ENCODE measurements at places on chromosomes 1 and 21. TPM values are rescaled to one million over a fixed set of nuclear protein-coding genes. Genes with fewer than 3 reads are reported as not detected.
A peak's percentile ranks its signal among the peaks of the same experiment; 100 is the strongest.

NPHP4 gene
- 1.4 TPM for polyA plus RNA-seq

ILDR2 gene
- polyA plus RNA-seq, result not detected

PLPPR4 gene
- not detected for polyA plus RNA-seq

CGN gene
- polyA plus RNA-seq, result not detected

KRTAP7-1 gene
- not detected for polyA plus RNA-seq

RPF1 gene
- polyA plus RNA-seq, result 88.5 TPM

APH1A gene
- polyA plus RNA-seq, result 82.1 TPM

PLCH2 gene
- not detected for polyA plus RNA-seq

REN gene
- not detected for polyA plus RNA-seq

FCRL4 gene
- polyA plus RNA-seq, result not detected

GUCA2A gene
- not detected for polyA plus RNA-seq

MARCKSL1 gene
- polyA plus RNA-seq, result 20.5 TPM

DNA sequence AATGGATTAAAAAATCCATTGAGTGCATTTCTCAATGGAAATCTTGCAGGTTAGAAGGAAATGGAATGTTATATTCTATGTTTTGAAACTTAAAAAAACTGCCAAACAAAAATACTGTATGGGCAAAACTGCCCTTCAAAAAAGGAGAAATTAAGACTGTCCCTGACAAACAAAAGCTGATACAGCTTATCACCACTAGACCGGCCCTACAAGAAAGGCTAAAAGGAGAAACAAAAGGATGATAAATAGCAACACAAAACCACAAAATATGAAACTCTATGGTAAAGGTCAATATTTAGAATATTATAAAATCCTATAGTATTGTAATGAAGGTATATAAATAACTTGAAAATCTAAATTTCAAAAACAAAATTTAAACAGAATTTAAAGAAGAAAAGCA is 60.0 kb downstream of the SLC25A24 start:
- H3K36me3 ChIP-seq, result peaks cover 30% of the 10 kb centered on the region
- DNase-seq, result no peak
- no peaks in the 10 kb centered on the region for H3K4me1 ChIP-seq
- H3K27me3 ChIP-seq, result no peaks in the 10 kb centered on the region
- H3K27ac ChIP-seq, result no peak overlapping the region

DNA sequence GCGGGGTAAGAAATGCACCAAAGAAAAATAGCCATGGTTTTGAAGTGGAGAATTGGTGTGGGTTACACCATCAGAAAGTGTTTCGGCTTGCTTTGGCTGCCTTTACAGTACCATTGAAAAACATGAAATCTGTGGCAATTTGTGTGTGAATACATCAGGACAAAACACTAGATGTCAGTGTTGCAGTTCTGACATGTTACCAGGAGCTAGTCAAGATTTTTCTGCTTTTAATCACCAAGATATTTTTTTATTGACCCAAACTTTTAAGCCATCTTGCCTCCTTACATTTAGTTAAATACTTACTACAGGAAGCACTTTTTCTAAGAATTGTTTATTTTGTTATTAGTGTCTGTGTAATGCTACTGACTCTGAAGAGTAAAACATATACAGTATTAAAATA is 14.3 kb downstream of the RRP15 start:
- H3K4me3 ChIP-seq, result no peak overlapping the region
- H3K27ac ChIP-seq, result no peak overlapping the region
- no peak for DNase-seq
- no peaks in the 10 kb centered on the region for H3K27me3 ChIP-seq
- peaks cover 13% of the 10 kb centered on the region for H3K4me1 ChIP-seq

GRCh38 chr1:243725075-243725474 is 125.0 kb downstream of the AKT3 start:
- H3K27ac ChIP-seq, result no peak overlapping the region
- H3K4me3 ChIP-seq, result no peak overlapping the region
- H3K27me3 ChIP-seq, result peaks cover 1% of the 10 kb centered on the region
- peaks cover 67% of the 10 kb centered on the region for H3K4me1 ChIP-seq
- H3K36me3 ChIP-seq, result peaks cover 6% of the 10 kb centered on the region

- H3K4me3 ChIP-seq, result peak overlapping the region; percentile 64
- H3K27me3 ChIP-seq, result no peaks in the 10 kb centered on the region
Observed at GRCh38 chr1:89310976-89311375, 38.3 kb upstream of the GBP5 start.

GRCh38 chr1:6969106-6969505 is 183.9 kb downstream of the CAMTA1 start:
- DNase-seq, result no peak
- H3K27me3 ChIP-seq, result peaks cover 10% of the 10 kb centered on the region
- no peak overlapping the region for H3K27ac ChIP-seq
- no peaks in the 10 kb centered on the region for H3K36me3 ChIP-seq
- peaks cover 9% of the 10 kb centered on the region for H3K4me1 ChIP-seq

- no peak overlapping the region for H3K4me3 ChIP-seq
- peaks cover 5% of the 10 kb centered on the region for H3K27me3 ChIP-seq
- no peak overlapping the region for H3K27ac ChIP-seq
- H3K36me3 ChIP-seq, result no peaks in the 10 kb centered on the region
- no peaks in the 10 kb centered on the region for H3K4me1 ChIP-seq
- no peak for DNase-seq
Observed at GRCh38 chr1:64167176-64167575, 36.2 kb upstream of the UBE2U start.

GRCh38 chr1:53349369-53349835 is 21.5 kb upstream of the LRP8 start:
- peaks cover 6% of the 10 kb centered on the region for H3K27me3 ChIP-seq
- no peak overlapping the region for H3K27ac ChIP-seq
- no peak overlapping the region for H3K4me3 ChIP-seq
- H3K4me1 ChIP-seq, result no peaks in the 10 kb centered on the region
- no peaks in the 10 kb centered on the region for H3K36me3 ChIP-seq

DNA sequence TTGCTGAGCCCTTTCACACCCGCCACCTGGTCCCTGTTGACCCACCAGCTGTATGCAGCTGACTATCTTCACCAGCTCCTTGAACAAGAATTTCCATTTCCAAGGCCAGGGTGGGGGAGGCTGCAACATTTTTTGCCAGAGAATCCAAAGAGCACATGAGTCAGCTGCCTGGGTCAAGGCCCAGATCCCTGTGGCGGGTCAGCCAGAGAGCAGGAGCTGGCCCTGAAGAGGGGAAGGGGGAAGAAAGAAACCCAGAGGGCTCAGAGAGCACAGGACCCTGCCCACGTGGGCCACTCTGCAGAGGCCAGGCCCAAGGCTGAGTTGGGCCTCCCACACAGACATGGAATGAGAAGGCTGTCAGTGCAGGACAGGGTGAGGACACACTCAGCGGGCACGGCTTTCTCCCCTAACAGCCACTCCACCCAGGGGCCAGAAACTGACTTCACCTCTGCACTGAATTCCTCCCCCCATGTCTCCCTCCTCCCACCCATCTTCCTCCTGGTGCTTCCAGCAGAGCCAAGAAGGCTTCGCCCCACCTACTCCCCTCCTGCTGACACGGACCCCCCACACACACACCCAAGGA is 28.9 kb downstream of the S100A6 start:
- H3K27ac ChIP-seq, result no peak overlapping the region
- no peaks in the 10 kb centered on the region for H3K36me3 ChIP-seq
- no peak for DNase-seq

DNA sequence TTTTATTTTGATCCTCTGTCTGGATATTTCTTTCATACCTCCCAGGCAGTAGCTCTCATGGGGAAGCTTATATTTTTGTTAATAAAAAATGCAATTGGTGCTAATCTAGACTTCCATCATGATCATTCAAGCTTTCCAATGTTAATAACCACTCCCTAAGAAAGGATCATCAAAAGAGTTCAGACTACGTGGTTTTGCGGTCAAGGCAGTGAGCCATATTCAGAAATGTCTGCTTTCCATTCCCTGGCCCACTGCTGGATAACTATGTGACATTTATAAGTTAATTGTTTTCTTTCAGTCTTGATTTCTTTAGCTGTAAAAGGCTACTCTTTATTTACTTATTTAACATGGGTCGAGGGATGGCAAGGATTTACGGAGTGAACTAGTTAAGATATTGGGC is 414.6 kb downstream of the LMO4 start:
- no peaks in the 10 kb centered on the region for H3K27me3 ChIP-seq
- DNase-seq, result no peak
- no peaks in the 10 kb centered on the region for H3K4me1 ChIP-seq
- H3K27ac ChIP-seq, result no peak overlapping the region

- H3K27ac ChIP-seq, result no peak overlapping the region
- H3K4me3 ChIP-seq, result no peak overlapping the region
- no peaks in the 10 kb centered on the region for H3K36me3 ChIP-seq
- no peak for DNase-seq
- H3K27me3 ChIP-seq, result no peaks in the 10 kb centered on the region
Observed at GRCh38 chr1:65953170-65953569, 160.5 kb downstream of the PDE4B start.

DNA sequence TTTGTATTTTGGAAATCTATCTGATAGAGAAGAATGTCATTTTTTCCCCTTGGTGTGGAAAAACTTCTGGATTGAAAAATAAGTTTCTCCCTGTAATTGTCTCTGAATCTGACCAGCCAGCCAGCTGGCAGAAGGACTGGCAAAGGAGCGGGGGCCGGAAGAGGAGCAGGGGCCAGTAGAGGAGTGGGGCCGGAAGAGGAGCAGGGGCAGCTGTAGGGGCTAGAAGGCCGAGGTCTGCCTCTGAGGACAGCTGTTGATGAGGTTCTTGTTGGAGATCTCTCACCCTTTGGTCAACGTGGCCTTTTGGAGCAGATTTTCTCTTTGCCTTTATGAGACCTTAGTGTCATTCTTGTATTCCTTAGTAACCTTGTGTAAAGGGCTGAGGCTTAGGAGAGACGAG is 121.8 kb downstream of the GALNT2 start:
- H3K4me3 ChIP-seq, result no peak overlapping the region
- DNase-seq, result no peak
- H3K27ac ChIP-seq, result peak overlapping the region; percentile 83
- peaks cover 46% of the 10 kb centered on the region for H3K4me1 ChIP-seq

- peaks cover 24% of the 10 kb centered on the region for H3K36me3 ChIP-seq
- no peak overlapping the region for H3K4me3 ChIP-seq
- H3K27ac ChIP-seq, result no peak overlapping the region
Observed at GRCh38 chr1:206608108-206608698, 4.1 kb downstream of the EIF2D start.

- peaks cover 6% of the 10 kb centered on the region for H3K4me1 ChIP-seq
- H3K4me3 ChIP-seq, result no peak overlapping the region
- H3K36me3 ChIP-seq, result no peaks in the 10 kb centered on the region
- H3K27me3 ChIP-seq, result peaks cover 4% of the 10 kb centered on the region
- DNase-seq, result no peak
Observed at GRCh38 chr1:202189918-202190715, 3.5 kb upstream of the LGR6 start.

- H3K27ac ChIP-seq, result no peak overlapping the region
- H3K4me3 ChIP-seq, result no peak overlapping the region
- H3K27me3 ChIP-seq, result no peaks in the 10 kb centered on the region
- H3K36me3 ChIP-seq, result no peaks in the 10 kb centered on the region
Observed at GRCh38 chr1:2275796-2276536, 47.8 kb downstream of the SKI start.

- no peak overlapping the region for H3K4me3 ChIP-seq
- no peak for DNase-seq
- no peak overlapping the region for H3K27ac ChIP-seq
- no peaks in the 10 kb centered on the region for H3K36me3 ChIP-seq
- no peaks in the 10 kb centered on the region for H3K27me3 ChIP-seq
Observed at GRCh38 chr1:71339238-71339637, 258.4 kb upstream of the ZRANB2 start.

- no peak for DNase-seq
- no peak overlapping the region for H3K4me3 ChIP-seq
- no peaks in the 10 kb centered on the region for H3K36me3 ChIP-seq
- H3K27ac ChIP-seq, result no peak overlapping the region
- no peaks in the 10 kb centered on the region for H3K27me3 ChIP-seq
Observed at GRCh38 chr21:25133939-25134338, 473.3 kb downstream of the MRPL39 start.

DNA sequence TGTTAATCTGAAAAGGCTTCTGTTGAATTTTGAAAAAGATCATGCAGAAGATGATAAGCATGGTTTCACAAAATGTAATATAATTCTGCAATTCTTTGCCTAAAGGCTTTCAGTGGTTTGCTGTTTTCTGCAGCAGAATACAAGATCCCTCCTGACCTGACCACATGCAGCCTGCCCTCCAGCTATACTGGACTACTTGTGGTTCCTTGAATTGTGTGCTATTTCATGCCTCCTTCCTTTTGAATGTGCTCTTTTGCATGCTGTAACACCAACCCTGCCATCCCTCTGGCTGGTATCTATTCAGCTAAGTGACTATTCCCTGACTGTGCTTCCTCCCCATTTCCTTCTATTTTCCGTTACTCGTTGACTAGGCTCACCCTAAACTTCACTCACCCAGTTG is 55.5 kb downstream of the CACNA1E start:
- no peak overlapping the region for H3K4me3 ChIP-seq
- no peak for DNase-seq
- peaks cover 2% of the 10 kb centered on the region for H3K27me3 ChIP-seq
- H3K4me1 ChIP-seq, result no peaks in the 10 kb centered on the region
- H3K27ac ChIP-seq, result no peak overlapping the region

GRCh38 chr1:199463521-199464127 is 563.9 kb upstream of the NR5A2 start:
- H3K27ac ChIP-seq, result no peak overlapping the region
- no peaks in the 10 kb centered on the region for H3K27me3 ChIP-seq
- no peaks in the 10 kb centered on the region for H3K36me3 ChIP-seq
- H3K4me1 ChIP-seq, result no peaks in the 10 kb centered on the region
- peak; percentile 2 for DNase-seq

GRCh38 chr1:230270185-230270558 is 156.0 kb downstream of the PGBD5 start:
- peak overlapping the region; percentile 33 for H3K4me3 ChIP-seq
- peaks cover 2% of the 10 kb centered on the region for H3K27me3 ChIP-seq
- peaks cover 18% of the 10 kb centered on the region for H3K36me3 ChIP-seq

DNA sequence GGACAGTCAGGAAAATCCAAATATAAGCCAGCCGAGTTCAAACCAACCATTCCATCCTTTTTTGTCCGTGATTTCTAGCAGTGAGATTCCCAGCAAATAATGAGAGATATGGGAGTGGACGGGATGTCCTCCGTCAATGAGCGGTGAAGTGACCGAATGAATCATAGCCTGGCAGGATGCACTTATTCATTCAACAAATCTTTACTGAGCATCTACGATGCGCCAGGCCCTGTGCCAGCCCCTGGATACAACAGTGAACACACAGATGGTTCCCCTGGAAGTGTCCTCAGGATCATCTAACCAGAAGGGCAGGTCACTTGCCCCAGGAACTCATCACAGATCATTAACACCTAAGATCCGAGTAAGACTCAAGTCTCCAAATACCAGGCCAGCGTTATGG is 8.2 kb upstream of the PLEKHA6 start:
- peaks cover 9% of the 10 kb centered on the region for H3K27me3 ChIP-seq
- no peak overlapping the region for H3K27ac ChIP-seq
- no peak overlapping the region for H3K4me3 ChIP-seq
- DNase-seq, result no peak

DNA sequence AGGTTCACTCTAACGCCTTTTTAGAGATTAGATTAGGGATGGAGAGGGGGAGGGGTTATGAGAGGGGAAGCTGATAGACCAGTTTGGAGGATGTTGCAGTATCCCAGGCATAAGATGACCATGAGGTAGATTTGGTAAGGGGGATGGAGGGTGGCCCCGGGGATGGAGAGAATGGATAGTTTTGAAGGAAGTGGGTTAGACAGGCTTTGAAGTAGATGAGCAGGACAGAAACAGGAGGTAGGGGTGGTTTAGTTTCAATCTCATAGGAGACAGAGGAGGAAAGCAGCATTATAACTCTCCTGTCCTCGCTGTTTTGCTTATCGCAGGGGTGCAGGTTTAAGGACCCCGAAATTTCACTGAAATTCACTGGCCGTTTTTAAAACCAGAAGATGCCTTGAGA is 11.8 kb downstream of the UBIAD1 start:
- no peak for DNase-seq
- no peak overlapping the region for H3K4me3 ChIP-seq
- peaks cover 16% of the 10 kb centered on the region for H3K4me1 ChIP-seq
- no peaks in the 10 kb centered on the region for H3K27me3 ChIP-seq
- no peak overlapping the region for H3K27ac ChIP-seq

Measured in immature natural killer cell (primary cell).